ENCODE measurements at places on chromosomes 12 and 14. TPM values are rescaled to one million over a fixed set of nuclear protein-coding genes. Genes with fewer than 3 reads are reported as not detected.

TNFRSF1A gene
- total RNA-seq, result 54.4 TPM

FBLN5 gene
- total RNA-seq, result 26.1 TPM

PDE3A gene
- 32.4 TPM for total RNA-seq

KRT74 gene
- total RNA-seq, result not detected

MYL2 gene
- total RNA-seq, result not detected

TMEM30B gene
- total RNA-seq, result 0.08 TPM

HNF1A gene
- not detected for total RNA-seq

ITGA7 gene
- total RNA-seq, result 72.7 TPM

MIP gene
- total RNA-seq, result not detected

SMCO3 gene
- total RNA-seq, result 0.23 TPM

SUSD6 gene
- total RNA-seq, result 6.9 TPM

GPX2 gene
- total RNA-seq, result not detected

PLXNC1 gene
- total RNA-seq, result 1.1 TPM

GSKIP gene
- 57.0 TPM for total RNA-seq

CCDC198 gene
- total RNA-seq, result not detected

PARP11 gene
- total RNA-seq, result 2.1 TPM

SIRT4 gene
- 1.5 TPM for total RNA-seq

RNASE1 gene
- 0.75 TPM for total RNA-seq
